Globus pallidus (tissue), 1 donor: ENCODE measurements at places on chromosomes 6 and 20.

DNA sequence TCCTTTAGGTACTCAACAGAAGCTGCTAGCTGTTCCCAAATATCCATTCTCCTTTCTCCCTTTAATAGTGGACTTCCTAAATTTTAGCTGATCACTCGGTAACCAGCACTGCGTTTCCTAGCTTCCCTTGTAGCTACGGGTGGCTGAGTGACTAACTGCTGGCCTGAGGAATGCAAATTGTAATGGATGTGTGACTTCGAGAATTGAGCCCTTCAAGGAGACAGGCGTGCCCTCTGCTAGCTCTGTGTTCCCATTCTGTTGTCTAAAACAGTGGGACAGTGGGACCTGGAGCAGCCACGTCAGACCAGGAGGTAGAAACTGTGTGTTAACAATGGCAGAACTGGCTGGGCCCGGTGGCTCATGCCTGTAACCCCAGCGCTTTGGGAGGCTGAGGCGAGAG, 56.5 kb downstream of the SCML4 start:
- no peak for DNase-seq

DNA sequence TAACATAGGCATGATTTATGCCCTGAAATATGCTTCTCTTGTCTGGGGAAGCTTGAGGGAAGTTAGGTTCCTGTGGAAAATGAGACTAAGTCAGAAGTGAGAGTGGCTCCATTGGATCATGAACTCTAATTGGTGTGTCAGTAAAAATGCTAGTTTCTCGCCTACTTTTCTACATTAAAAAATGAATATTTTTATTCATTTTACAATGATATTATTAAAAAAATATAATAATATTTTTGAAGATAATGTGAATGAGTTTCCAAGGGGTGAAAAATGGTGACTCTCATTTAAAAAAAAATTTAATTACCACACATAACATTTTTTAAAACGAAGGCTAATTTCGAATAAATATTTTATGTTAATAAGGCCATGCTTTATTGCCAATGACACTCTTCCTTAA, 84.2 kb downstream of the HIVEP1 start:
- no peak for DNase-seq

- no peak for DNase-seq
Measured at GRCh38 chr6:47451162-47451561, 26.4 kb upstream of the CD2AP start.

DNA sequence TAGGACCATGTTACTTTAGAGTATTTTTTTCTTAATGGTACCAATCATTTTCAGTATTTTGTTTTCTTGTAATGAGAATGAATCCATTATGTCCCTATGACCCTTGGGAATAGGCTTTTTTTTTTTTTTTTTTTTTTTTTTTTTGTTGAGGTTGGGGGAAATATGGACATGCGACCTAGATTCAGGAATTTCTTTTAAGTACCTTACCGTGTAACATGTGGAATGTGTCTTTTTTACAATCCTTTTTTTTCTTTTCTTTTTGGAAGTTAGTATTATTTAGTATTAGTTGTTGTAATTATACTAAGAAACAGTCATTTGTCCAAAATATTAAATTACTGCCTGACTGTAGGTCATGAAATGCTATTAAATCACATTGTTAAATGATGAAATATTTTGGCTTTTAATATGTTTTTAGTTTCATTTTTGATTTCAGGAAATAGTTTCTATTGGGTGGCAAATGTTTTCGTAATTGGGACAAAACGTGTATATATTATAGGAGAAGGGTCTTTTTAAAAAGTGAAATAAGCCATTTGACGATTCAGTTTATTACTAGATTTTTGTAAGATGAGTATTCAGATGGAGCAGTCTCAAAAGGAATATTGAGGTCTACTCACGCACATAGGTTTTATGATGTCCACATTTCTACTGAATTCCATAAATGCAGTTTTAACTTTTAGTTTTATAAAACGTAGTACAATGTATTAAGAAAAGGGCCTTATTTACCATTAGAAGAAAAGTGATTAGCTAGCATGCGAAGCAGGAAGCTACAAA, 4.9 kb downstream of the ARID1B start:
- DNase-seq, result no peak

DNA sequence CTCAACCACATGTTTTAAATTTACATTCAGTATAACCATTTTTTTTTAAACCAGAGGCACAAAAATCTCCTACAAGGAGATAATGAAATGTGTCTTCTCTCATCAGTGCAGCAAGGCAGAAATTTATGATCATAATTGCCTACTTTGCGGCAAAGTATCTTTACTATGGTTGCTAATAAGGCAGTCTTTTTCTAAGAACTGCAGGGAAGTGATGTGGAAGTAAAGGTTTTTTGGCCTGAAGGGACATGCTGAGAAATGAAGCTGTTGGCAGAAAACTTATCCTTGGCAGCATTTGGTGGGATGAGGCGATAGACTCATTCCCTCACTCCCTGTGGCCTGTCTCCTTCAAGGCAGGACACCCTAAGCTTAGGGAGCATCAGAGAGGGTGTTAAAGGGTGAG, 48.7 kb downstream of the SCGN start:
- peak; percentile 7 for DNase-seq

DNA sequence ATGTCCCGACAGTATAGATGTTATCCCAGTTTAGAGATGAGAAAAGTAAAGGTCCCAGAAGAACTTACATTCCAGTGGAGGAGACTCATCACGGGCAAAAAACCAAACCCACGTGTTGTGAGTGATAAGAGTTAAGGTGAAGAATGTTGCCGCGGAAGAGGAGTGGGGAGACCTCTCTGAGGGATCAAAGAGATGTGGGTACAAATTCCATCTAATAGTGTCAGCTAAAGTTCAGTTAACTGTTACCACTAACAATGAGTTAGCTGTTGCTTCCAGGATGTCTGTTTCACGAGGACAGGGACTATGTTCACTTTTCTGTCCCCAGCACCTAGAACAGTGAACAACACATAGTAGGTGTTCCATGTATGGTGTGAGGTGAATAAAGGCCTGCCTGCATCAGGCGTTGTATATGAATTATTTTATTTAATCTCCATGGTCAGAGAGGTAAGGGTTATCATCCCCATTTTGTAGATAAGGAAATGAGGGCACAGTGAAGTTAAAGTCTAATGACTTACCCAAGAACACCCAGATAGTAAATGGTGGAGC, 39.8 kb upstream of the RSPO4 start:
- DNase-seq, result no peak

GRCh38 chr6:21264288-21265033, 329.1 kb upstream of the SOX4 start:
- DNase-seq, result no peak

DNA sequence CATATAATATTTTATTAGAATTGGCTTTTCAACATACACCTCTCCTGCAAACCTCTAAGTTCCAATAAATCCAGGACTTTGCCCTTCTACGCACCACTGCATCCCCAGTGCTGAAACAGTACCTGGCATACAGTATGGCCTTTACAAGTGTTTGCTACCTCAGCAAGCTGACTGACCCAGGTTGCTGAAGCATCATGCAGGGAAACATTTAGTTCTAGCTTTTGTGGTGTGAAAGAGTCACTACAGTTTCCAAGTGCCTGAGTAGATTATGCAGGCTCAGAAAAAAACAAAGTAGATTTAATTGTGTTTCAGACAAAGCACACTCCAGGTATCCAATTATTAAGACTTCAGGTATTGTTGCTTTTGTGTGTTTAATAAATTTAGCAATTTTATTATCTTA, 614.2 kb upstream of the NRSN1 start:
- DNase-seq, result no peak

- no peak for DNase-seq
Measured at GRCh38 chr6:92706976-92707375, 712.4 kb downstream of the EPHA7 start.

GRCh38 chr6:143018955-143019354, 41.7 kb upstream of the AIG1 start:
- no peak for DNase-seq

- DNase-seq, result no peak
Measured at GRCh38 chr20:62085206-62085605, 19.5 kb upstream of the TAF4 start.

- no peak for DNase-seq
Measured at GRCh38 chr6:108469316-108469715, 91.4 kb upstream of the FOXO3 start.

GRCh38 chr6:91659891-91660290, 1073.0 kb upstream of the MAP3K7 start:
- DNase-seq, result no peak

- peak; percentile 16 for DNase-seq
Measured at GRCh38 chr20:40562031-40562430, 127.0 kb downstream of the MAFB start.

DNA sequence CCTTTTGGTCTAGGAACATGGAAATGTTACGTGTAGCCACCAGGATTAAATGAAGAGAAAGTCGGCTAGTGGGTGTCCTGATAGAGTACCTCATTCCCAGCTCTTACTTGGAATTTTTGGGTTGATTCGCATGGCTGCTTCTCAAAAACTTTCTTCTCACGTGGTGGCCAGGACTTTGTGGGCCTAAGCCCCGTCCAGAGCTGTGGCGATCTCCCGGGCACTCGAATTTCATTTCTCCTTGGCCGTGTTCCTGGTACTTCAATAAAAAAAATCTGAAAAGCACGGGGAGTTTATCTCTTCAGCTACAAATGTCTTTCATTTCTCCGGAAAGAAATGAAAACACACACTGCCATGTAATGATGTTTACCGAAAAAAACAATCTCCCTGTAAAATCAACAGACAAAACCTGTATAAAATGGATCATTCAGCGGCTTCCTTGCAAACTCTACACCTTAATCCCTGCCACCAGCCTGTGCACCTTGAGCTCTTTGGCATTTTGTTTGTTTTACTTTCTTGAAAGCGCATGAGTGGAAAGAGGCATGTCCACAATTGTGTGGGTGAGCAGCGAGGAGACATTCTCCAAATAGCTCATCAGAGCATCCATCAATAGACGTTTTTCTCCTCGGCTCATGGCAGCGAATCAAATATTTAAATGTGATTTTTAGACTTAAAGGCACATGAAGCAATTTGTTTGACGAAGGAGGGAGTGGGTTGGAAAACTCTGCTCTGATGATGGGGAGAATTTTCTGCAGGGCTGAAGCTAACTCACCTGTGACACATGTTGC, 173.1 kb downstream of the TFAP2C start:
- DNase-seq, result no peak

GRCh38 chr6:100665041-100665380, 200.3 kb upstream of the SIM1 start:
- no peak for DNase-seq

DNA sequence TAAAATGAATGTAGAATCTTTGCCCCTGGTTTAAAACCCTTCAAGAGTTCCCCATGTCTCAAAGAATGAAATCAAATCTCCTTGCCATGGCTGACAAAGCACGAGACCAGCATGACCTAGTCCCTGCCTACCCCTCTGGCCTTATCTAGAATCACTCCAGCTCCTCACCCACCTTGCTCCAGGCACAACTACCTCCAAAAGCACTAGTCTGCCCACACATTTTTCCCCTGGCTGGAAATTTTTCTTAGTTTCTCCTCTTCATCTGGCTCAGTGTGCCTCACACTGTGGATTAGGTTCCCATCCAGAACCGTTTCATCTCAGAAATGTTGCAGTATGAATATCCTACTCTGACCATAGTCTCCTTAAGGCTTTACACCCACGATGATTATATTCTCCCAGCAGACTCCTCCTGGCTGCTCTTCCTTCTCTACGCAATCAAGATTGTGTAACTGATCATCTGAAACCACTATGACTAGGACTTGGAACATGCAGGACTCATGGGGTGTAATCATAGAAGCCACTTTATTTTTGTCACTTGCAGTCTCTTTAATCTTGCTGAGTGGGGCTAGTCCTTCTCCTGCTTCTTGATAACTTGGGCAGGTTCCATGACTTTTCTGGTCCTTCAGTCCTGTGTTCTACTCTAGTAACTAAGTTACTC, 7.8 kb upstream of the MRS2 start:
- no peak for DNase-seq

DNA sequence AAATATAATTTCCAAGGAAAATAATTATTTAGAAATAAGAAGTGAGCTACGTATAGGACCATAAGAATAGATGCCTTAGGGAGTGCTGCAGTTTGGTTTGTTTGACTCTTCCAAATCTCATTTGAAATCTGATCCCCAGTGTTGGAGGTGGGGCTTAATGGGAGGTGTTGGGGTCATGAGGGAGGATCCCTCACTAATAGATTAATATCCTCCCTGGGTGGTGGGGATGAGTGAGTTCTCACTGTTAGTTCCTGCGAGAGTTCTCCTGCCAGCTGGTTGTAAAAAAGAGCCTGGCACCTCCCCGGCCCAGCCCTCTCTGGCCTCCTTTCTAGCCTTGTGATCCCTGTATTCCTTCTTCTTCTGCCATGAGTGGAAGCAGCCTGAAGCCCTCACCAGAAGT, 69.3 kb downstream of the RCAN2 start:
- DNase-seq, result no peak

DNA sequence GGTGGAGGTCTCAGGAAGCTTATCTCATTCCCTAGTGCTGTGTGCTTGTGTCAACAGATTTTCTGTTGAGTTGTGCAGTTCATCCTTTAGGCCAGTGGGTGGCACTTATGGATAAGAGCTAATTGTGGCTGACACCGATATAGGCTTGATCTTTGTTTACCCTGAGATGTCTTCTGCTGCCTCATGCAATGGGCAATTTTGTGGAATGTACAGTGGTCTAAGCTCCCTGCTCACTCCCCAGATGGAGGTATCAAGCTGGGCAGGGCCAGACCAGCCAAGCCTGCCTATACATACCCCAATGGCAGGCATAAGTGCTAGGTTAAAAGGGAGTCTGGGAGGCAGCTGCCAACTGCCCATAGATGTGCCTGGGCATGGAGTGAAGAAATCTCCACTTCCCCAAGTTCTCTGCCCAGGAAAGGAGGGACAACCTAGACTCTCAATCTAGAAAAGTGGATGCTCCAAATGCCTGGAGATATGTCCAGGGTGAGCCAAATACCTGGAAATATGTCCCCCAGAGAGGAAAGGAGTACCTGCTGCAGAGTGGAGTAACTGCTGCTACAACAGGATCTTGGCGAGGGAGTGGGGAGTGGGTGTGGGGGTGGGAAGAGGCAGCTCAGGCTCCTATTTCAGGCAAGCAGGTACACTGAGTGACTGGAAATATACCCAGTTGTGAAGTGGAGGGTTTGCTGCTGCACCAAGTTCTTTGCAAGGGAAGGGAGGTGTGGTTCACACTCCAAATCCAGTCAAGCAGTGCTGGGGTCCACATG, 53.2 kb upstream of the ARG1 start:
- DNase-seq, result peak; percentile 15

GRCh38 chr20:31831771-31832306, 12.7 kb downstream of the MYLK2 start:
- DNase-seq, result no peak

GRCh38 chr6:82951389-82951788, 114.3 kb downstream of the UBE3D start:
- DNase-seq, result no peak

- DNase-seq, result no peak
Measured at GRCh38 chr6:55320696-55321086, 6.6 kb upstream of the GFRAL start.

DNA sequence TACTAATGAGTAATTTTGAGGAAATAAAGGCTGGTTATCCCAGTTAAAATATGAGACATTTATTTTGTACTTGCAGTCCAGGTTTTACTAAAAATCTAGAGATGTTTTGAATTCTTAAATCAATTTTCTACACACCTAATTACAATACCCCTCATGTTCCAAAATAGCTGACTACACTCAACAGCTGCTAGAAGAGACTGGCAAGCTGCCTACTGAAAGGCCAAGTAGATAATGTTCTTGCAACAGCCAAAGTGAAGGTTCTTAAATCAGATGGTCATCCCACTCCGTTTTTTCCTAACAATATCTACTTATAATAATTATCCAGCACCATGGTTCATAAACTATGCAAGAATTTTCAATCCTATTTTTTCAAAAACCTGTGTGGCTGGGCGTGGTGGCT, 69.0 kb downstream of the DTNBP1 start:
- peak; percentile 11 for DNase-seq
